GOT3 (cell line): ENCODE measurements at places on chromosomes 3 and 15.

DNA sequence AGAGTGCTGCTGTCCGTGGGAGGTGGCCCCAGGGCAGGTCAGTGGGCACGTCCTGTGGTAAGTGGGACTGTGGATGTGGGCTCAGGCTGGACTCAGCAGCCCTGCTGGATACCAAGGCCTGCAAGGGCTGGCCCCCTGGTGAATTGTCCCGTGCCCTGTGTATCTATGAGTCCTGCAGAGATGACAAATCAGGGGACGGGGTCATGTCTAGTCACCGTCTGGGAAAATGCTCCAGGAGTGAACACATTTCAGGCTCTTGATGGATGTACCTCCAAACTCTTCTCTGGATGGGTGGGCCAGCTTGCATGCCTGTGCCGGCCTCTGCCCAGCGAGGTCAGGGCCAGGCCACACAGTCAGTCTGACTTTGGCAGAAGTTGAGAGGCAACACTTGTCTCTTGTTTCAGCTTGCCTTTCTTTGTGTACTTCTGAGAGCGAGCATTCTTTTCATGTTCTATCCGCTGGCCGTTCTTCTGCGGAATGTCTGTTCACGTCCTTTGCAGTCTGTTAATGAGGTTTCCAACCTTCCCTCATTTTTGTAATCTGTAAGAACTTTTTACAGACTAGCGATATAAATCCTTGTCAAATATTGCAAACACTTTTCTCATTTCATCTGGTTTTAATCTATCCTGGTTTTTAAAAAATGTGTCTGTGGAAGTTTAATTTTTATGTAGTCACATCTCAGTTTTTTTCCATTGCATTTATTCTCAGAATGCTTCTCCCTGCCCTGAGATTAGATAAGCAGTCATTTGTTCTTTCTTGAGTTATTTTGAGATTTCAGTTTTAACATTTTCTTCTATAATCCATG lies 11.4 kb upstream of the STAB1 start:
- no peak for DNase-seq

- no peak for DNase-seq
Measured at GRCh38 chr3:148880681-148881080, 15.6 kb downstream of the CPA3 start.

DNA sequence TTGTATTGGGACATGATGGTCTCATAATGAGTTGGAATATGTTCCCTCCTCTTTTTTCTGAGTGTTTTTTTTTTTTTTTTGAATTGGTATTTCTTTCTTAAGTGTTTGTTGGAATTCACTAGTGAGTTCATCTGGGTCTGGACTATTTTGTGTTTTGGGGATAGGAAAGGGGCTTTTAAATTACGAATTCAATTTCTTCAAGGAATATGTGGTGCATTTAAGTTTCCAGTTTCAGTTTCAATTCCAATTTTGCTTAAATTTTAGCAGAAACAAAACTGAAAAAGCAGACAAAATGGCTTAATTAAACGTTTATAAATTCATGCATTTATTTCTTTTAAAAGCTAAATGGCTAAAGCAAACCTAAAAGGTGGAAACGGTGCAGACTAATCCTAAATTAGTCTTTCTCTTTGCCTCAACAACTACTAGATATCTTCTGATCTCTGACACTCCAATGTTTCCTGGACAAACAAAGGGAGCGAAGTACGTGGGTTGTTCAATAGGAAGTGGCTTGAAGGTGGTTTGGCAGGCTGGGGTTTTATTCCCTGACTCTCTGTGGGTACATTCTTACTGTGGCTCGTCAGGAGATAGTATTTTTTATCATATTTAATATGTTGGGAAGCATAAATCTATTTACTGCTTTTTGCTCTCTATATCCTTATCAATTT lies 50.0 kb upstream of the CORO2B start:
- DNase-seq, result no peak

GRCh38 chr3:95280711-95281352 lies 1218.0 kb downstream of the NSUN3 start:
- no peak for DNase-seq

DNA sequence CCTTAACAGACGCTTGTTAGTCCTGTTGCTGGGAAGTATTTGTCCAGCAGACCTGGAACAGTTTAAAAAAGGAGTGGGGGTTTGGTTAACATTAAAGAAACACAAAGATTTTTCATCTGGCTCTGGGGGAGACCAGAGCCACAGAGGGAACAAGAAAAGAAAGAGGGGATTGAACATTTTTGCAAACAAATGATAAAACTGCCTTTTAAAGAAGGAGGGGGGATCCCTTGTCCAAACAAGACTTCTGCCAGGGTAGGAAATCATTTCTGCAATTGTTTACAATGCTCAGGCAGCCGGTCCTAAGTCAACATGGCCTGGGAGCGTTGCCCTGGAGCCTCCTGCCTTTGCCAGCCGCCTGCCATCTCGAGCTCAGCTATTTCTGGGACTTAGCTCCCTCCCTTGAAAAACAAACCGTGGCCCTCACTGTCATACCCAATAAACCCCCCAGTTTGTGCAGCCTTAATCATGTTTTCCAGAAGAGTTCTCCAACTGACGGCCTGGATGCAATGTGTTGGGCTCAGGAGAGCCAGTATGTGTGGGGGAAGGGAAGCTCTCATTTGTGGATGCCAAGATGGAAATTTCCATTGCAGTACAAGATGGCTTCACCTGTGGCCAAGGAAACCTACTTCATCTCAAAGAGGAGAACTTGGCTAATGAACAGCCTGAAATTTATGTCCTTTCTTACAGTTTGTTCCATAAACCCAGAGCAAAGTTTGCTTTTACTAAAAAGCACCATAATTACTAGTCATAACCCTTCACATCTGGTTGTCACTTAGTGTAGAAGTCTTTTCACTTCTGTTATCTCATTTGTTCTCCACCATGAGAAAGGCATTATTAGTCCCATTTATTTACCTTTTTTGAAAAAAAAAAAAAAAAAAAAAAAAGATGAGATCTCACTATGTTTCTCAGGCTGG lies 75.9 kb upstream of the RNU6-1 start:
- DNase-seq, result no peak

DNA sequence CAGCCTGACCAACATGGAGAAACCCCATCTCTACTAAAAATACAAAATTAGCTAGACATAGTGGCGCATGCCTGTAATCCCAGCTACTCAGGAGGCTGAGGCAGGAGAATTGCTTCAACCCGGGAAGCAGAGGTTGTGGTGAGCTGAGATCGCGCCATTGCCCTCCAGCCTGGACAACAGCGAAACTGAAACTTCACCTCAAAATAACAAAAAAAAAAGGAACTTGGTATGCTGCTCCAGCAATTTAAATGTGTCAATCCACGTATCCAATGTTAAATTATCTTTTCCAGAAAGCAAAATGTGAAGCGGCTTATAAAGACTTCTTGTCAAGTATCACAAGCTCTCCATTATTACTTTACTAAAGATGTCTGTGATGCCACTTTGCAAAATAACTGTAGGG lies 9.9 kb upstream of the ARIH1 start:
- DNase-seq, result no peak

GRCh38 chr3:94336046-94336753 lies 273.3 kb downstream of the NSUN3 start:
- DNase-seq, result no peak

DNA sequence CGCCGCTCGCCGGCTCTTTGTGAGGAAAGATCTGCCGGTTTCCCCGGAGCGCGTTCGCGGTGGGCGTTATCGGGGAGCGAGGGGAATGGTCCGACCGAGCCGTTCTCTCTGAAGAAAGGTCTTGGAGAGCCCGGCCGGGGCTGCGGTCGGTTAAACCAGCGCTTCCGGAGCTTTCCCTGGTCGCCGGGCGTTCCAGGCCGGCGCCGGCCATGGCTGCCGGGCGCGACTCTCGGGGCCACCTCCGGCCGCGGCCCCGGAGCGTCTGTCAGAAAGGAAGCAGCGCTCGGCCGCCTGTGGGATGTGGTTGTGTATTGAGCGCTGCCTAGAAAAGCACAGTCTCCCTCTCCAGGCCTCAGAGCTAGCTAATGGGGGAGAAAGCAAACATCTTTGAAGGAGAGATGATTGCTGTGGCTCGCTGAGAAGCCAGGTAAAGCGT lies 731 bp downstream of the FYTTD1 start:
- DNase-seq, result no peak

GRCh38 chr3:112027826-112028225 lies 6.7 kb upstream of the TMPRSS7 start:
- no peak for DNase-seq

GRCh38 chr3:179063945-179064560 lies 7.6 kb downstream of the ZMAT3 start:
- DNase-seq, result no peak

- no peak for DNase-seq
Measured at GRCh38 chr3:119418641-119419040, 44.8 kb downstream of the TMEM39A start.

GRCh38 chr3:53464424-53464823 lies 30.0 kb upstream of the CACNA1D start:
- no peak for DNase-seq

DNA sequence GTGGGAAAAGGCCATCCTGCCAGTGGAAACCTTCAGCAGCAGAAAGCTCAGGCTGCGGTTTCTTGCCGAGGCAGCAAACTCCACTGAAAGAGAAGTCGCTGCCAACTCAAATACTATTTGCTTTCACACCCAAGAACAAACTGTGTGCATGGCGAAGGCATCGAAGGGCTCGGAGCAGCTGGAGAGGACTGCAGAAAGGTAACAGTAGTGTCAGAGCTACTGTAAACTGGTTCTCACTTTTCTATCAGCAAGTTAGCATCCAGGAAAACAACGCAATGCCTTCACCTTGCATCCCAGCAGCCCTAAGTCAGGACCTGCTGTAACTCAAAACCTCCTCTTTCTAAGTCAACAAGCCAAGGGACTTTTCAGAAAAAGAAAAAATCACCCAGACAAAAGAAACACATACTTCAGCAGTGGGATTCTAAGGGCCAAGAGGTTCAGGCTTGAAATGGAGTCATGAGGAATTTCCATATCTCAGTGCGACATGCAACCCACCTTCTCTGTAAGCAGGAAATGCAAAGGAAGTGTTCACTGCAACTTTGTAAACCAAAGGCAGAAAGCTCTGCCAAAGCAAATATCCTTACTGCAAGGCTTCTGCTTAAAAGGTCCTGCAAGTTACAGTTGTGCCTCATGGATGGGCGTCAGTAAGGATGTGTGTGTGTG lies 193.5 kb downstream of the FOXP1 start:
- DNase-seq, result no peak
